ENCODE measurements at places on chromosomes 3 and 15. TPM values are rescaled to one million over a fixed set of nuclear protein-coding genes. Genes with fewer than 3 reads are reported as not detected.

- DNase-seq, result no peak
Measured at GRCh38 chr3:98004721-98005120, 30.4 kb downstream of the GABRR3 start.

DNAH1 gene
- total RNA-seq, result 6.8 TPM

GRCh38 chr15:77329202-77329601 lies 90.7 kb downstream of the PEAK1 start:
- no peak for DNase-seq

RBSN gene
- 12.3 TPM for total RNA-seq

Data from right lobe of liver (tissue), 6 donors.